SJCRH30 (cell line): ENCODE measurements at places on chromosomes 6 and 20.

GRCh38 chr20:19492687-19493336 lies 265.2 kb upstream of the RIN2 start:
- no peak overlapping the region for H3K4me3 ChIP-seq
- H3K36me3 ChIP-seq: no peaks in the 10 kb centered on the region
- no peaks in the 10 kb centered on the region for H3K4me1 ChIP-seq

- peak within 1 kb of the TSS; percentile 94 for H3K4me3 ChIP-seq
- no peaks in the 10 kb centered on the region for H3K27me3 ChIP-seq
- H3K4me1 ChIP-seq: peaks cover 30% of the 10 kb centered on the region
- peak; percentile 93 for DNase-seq
- peak within 1 kb of the TSS; percentile 81 for H3K27ac ChIP-seq
Measured at GRCh38 chr20:41136680-41137613, at the start of gene PLCG1. Gene PLCG1 (plus strand): TSS chr20:41137543. CDS start chr20:41137642, 99 bp downstream.

GRCh38 chr6:140985679-140986275 lies 1146.9 kb upstream of the GJE1 start:
- no peak overlapping the region for H3K4me3 ChIP-seq
- peaks cover 9% of the 10 kb centered on the region for H3K4me1 ChIP-seq
- H3K27ac ChIP-seq: no peak overlapping the region
- H3K36me3 ChIP-seq: no peaks in the 10 kb centered on the region
- DNase-seq: no peak

- peak overlapping the region; percentile 86 for H3K4me3 ChIP-seq
- 0 out of 2 replicates have a peak, but pooled peaks cover 3% of the 10 kb centered on the region for H3K36me3 ChIP-seq
- H3K27ac ChIP-seq: peak overlapping the region; percentile 54
- peak; percentile 65 for DNase-seq
- H3K27me3 ChIP-seq: no peaks in the 10 kb centered on the region
Measured at GRCh38 chr6:81751388-81752083, 945 bp downstream of the TENT5A start.
